AG08396 (cell line): ENCODE measurements at places on chromosomes 12 and 14.

GRCh38 chr12:59678759-59679411 is 83.1 kb downstream of the SLC16A7 start:
- DNase-seq, result no peak

DNA sequence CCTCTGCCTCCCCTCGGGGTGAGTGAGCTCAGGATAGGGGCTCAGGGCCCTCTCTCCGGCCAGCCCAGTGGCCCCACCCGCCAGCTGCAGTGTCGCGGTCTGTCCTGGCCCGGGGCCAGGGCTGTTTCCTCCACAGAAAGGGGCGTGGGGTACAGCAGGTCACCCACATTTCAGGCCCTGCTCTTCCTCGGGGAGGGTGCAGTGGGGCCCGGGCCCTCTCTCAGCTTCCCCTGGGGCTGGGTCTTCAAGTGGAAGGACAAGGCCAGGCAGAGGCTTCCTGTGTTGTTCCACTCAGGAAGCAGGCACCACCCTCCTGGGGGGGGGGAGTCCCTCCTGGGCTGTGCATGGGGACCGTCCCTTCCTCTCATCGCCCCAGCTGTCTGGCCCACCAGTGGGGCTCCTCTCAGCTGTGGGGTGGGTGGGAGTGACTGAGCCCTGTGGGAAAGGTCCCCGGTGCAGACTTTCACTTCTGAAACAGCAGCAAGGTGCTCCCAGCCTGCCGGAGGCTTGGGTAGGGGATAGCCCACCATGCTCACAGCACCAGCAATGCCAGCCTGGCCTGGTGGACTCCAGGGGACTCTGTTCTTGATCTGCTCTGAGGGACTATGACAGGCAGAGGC is 3.7 kb downstream of the GPR132 start:
- no peak for DNase-seq

- no peak for DNase-seq
Measured at GRCh38 chr14:66813636-66814035, 305.7 kb downstream of the GPHN start.

DNA sequence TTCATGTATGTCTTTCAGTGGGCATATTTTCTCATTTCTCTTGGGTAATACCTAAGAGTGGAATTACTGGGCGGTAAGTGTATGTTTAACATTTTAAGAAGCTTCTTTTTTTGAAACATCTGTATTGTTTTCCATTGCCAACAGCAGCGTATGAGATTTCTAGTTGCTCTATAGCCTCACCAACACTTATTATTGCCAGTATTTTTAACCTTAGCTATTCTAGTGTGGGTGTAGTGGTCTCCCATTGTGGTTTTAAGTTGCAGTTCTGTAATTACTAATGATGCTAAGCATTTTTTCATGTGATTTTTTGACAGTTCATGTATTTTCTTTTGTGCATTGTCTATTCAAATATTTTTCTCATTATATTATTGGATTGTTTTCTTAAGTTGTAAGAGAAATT is 101.9 kb upstream of the EEA1 start:
- DNase-seq, result no peak

GRCh38 chr14:104891664-104892530 is 26.8 kb downstream of the CEP170B start:
- no peak for DNase-seq

GRCh38 chr12:30138483-30138882 is 354.7 kb upstream of the TMTC1 start:
- DNase-seq, result no peak

DNA sequence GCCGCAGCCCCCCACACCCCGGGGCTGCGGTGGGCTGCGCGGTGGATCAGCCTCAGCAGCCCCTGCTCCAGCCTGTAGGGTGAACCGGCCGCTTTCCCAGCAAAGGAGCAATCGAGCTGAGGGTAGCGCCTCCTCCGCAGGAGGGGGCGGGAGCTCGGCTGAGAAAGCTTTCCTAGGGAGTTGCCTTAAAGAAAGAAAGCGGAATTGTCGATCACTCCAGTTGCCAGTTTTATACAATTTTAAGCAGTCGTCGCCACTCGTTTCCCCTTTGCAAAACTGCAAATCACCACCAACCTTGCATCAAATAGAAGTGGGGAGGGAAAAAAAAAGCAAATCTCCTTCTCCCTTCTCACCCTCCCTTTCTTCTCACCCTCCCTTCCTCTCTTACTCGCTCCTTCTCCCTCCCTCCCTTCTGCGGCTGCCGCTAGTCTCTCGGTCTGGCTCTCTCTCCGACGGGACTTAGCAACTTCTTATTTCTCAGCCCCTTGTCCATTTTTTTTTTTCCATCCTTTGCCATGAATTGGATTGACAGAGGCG is at the start of gene PDE3A:
PDE3A (plus strand) TSS at position 424 of the 537 bp plus-strand sequence. CDS start 748 bp downstream, outside the sequence.
- peak; percentile 83 for DNase-seq

- no peak for DNase-seq
Measured at GRCh38 chr14:32038876-32039275, 38.2 kb upstream of the ARHGAP5 start.

DNA sequence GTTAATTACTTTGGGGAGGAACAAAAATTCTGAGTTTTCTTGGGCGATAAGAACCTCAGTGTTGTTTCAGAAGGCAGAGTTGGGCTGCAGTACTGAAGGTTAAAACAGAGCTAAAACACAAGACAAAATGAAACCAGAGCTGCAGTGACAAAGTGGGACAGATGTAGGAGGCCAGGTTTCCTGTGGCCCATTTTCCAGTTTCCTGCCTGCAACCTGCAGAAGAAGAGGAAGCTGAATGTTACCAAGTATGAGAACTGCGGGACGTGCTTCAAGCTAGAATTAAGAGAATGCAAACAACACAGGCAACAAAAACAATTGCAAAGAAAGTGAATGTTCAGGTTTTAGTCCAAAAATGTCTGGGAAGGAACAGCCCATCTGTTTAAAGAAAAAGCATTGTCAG is 17.8 kb downstream of the ELK3 start:
- DNase-seq, result no peak

- DNase-seq, result peak; percentile 30
Measured at GRCh38 chr12:55188974-55189556, 31.8 kb upstream of the OR10A7 start.

DNA sequence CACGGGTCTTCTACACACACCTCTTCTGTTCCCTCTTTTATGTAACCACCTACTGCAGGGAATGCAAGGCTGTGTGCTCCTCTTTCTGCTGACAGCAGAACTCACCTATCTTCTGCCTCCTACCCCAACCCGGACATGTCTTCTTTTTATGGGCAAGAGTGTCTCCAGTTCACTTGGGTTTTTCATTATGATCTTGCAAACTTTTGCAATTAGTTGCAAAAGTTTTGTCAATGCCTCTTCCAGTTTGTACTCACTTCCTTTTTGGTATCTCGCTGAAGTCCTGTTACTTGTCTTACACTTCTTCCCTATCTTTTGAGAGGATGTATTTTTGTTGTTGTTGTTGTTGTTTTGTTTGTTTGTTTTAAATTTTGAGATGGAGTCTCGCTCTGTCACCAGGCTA is 50.6 kb downstream of the DRAM1 start:
- no peak for DNase-seq

- DNase-seq, result no peak
Measured at GRCh38 chr12:87094356-87094755, 838.2 kb upstream of the MGAT4C start.

DNA sequence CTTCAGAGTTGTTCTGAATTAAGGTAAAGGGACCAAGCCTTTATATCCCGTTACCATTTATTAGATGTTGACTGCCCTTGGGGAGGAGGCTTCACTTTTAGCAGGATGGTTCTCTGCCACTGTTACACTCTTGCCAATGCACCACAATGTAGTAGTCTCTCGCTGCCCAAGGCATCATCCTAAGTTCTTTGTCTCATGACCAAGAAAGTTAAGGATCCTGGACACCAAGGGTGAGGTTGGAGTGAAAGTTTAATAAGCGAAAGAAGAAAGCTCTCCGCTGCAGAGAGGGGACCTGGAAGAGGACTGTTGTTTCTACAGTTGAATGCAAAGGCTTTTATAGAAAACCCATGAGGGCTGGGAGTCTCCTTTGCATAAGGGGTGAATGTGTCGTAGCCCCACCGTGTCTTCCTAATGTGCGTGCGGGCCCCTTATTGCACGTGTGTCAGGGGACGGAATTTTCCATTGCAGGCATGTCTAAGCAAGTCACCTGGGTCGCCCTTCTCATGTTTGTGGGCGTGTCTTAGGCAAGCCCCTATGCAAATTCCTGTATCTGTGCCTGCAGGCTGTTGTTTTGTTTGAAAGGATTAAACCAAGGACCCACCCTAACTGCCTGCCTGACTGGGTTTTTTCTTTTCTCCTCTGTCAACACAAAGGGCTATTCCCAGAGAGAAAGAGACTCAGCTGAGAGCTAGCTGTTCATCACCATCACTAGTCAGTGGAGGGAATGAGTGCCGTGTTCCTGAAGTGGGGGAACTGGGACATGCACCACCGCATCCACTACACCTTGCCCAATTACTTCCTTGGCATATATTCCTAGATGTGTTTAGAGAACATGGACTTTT is 17.6 kb upstream of the RNASE1 start:
- DNase-seq, result no peak

- DNase-seq, result no peak
Measured at GRCh38 chr12:98470469-98471082, 44.8 kb upstream of the TMPO start.

DNA sequence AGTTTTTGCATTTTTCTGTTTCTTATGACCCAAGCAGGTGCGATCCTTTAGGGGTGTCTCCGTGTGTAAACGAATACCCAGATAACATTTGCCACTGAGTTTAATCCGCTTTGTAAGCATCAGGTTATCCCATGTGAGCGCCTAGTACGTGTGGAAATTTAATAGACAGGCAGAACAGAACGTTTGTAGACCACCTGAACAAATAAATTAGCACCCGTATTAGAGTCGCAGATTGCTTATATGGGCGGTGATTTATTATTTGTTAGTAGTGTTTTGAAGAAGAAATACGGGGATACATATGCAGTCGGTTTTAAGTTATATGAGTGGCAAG is 325 bp downstream of the C12orf60 start:
- no peak for DNase-seq

DNA sequence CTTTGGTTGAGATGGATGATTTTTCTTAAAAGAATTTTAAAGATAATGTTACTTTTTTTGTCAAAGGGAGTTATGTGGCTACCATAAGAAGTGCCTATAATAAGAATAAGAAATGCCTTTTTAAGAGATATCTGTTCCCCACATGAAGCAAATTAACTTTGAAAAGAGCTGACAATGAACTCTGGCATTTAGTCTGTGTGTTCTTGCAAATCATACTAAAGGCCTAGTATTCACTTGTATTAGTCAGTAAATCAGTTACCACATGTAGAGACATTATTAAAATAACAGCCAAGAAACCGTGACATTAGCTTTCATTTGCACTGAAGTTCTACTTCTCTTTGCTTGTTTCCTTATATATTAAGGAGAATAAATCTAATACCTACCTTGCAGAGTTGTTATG is 296.3 kb downstream of the CCDC91 start:
- DNase-seq, result no peak

GRCh38 chr14:20610002-20610765 is 19.0 kb upstream of the RNASE12 start:
- DNase-seq, result peak; percentile 75

GRCh38 chr14:74638966-74639365 is 26.9 kb upstream of the LTBP2 start:
- DNase-seq, result no peak

- no peak for DNase-seq
Measured at GRCh38 chr14:104993808-104994591, 8.4 kb downstream of the CLBA1 start.

GRCh38 chr12:115387467-115387901 is 703.5 kb upstream of the TBX3 start:
- no peak for DNase-seq

- DNase-seq, result no peak
Measured at GRCh38 chr14:73462815-73463214, 4.5 kb upstream of the NUMB start.

GRCh38 chr14:84209031-84209430 is 1320.9 kb upstream of the FLRT2 start:
- DNase-seq, result no peak
